LHCN-M2 (cell line): ENCODE measurements at places on chromosomes 2 and 18. TPM values are rescaled to one million over a fixed set of nuclear protein-coding genes. Genes with fewer than 3 reads are reported as not detected.
A peak's percentile ranks its signal among the peaks of the same experiment; 100 is the strongest.

DNA sequence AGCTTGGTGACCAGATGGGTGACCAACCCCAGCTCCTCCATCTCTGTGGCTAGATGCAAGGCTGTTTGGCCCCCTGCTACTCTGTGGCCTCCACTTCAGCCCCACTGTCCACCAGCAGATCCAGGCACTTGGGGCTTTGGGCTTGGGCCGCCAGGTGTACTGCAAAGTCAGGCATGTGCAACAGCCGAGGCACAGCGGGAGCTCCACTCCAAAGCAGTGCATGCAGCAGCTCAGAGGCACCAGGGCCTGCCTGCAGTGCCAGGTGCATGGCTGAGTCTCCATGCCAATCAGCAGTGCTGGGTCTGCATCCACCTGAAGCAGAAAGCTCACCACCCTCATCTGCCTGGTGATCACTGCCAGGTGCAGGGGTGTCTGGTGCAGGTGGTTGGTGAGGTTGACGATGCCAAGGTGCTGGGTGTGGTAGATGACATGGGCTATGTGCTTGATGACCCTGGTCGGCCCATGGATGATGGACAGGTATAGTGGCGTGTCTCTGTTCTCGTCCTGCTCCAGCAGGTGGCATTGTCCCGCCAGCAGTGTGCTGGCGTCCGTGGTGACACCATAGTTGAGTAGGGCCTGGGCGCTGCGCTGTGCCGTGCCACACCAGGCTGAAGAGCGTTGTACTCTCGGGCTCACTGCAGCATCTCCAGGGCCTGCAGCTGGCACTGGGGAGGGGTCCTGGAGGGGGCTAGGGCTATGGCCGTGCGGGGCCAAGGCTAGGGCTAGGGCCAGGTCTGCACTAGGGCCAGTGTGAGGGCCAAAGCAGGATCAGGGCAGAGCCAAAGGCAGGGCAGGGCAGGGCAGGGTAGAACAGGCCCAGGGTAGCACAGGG, 1.0 kb upstream of the ANKRD62 start:
- no peak for DNase-seq

- no peak for DNase-seq
Measured at GRCh38 chr2:10007435-10007834, 35.9 kb upstream of the KLF11 start.

DNA sequence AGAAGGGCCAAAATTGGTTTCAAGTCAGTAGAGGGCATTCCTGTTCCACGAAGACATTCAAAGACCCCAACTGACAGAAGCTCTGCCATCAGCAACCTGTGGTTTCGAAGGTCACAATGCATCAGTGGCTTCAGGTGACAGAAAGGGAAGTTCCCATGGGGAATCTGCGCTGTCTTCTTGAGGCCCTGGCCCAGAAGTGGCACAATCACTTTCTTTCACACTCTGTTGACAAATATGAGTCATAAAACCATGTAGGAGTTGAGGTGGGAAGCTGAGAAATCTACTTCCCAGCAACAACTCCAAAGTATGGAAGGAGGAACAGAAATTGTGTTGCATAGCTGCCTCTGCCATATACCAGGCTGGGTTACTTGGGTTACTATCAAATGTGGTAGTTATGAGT, 621.1 kb upstream of the FANCL start:
- DNase-seq, result no peak

DNA sequence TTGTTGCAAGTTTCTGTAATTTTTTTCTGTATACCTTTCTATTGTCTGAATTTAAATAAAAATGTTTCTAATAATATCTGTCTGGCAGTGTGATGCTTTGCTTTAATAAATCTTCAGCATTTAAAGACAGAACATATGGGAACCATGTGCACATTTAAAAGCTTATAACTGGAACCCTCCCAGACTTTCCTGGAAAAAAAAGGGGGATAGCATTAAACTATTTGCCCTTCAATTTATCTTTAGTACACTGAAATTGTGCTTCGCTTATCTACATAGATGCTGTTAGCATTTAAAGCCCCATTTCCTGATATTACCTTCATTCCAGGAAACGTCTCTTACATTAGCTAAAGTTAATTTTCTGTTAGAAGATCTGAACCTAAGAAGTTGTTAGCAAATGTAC, 64.6 kb downstream of the ZC3H6 start:
- DNase-seq, result no peak

- DNase-seq, result peak; percentile 77
Measured at GRCh38 chr18:9737472-9738121, 29.5 kb downstream of the RAB31 start.

GRCh38 chr2:38131676-38132075, 55.7 kb upstream of the CYP1B1 start:
- DNase-seq, result no peak

- DNase-seq, result no peak
Measured at GRCh38 chr2:10190737-10191532, 68.4 kb downstream of the RRM2 start.

DNA sequence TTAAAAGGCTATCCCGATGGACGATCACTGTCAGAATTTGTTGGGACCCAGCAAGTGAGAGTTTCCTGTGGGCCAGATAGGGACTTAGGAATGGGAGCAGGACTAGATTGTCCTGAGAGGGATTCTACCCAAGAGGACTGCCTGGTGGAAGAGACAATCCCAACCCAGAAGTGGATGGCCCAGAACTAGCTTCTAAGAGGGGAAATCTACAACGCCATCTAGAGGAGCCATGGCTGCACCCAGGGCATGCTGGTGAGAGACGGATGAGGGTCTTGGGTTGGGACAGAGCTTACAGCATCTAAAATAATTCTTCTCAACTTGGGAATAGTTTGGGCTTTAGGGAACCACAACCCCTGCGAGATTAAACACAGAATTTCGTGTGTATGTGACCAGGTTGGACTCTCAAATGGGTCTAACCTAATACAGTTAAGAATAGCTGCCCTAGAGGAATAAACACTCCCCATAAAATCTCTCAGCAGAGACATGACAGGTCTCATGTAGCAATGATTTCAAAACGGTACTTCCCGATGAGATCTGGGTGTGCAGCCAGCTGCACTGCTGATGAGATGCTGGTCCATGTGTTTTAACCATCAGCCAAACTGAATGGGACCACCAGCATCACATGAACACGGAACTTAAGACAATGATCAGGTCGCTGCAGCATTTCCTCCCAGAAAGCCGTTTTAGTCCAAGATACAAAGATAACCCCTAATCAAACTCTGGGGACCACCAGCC, 50.8 kb downstream of the CCBE1 start:
- DNase-seq, result no peak

- DNase-seq, result peak; percentile 89
Measured at GRCh38 chr2:138997856-138998517, 217.8 kb upstream of the NXPH2 start.

DNA sequence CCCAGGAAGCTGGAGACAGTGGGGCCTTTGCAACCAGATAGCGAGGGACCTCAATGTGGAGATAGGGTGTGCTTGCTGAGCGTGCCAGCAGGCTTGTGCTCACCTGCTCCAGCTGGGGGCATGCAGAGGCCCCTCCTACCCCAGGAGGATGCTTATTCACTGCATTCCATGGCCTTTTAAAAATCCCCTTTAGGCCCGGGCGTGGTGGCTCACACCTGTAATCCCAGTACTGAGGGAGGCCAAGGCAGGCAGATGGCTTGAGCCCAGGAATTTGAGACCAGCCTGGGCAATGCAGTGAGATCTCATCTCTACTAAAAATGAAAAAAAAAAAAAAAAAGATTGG, 54.5 kb downstream of the ODC1 start:
- DNase-seq, result no peak

- DNase-seq, result no peak
Measured at GRCh38 chr2:238077292-238077691, 16.5 kb downstream of the SCLY start.

GRCh38 chr2:209771474-209772289, at the start of gene UNC80:
TSS of gene UNC80 (plus strand) at chr2:209771832. CDS start at chr2:209772073, 241 bp downstream.
- peak; percentile 40 for DNase-seq

CRACDL gene
- not detected in 2 replicates for total RNA-seq

ANKAR gene
- total RNA-seq, result 4.5 and 4.6 TPM in 2 replicates

MATN3 gene
- total RNA-seq, result 6.9 and 8.2 TPM in 2 replicates

CNDP1 gene
- total RNA-seq, result not detected in 2 replicates

CD8B2 gene
- not detected in 2 replicates for total RNA-seq
